Cerebellar nuclear complex (tissue), 1 donor: ENCODE measurements at places on chromosomes 1 and 21.

DNA sequence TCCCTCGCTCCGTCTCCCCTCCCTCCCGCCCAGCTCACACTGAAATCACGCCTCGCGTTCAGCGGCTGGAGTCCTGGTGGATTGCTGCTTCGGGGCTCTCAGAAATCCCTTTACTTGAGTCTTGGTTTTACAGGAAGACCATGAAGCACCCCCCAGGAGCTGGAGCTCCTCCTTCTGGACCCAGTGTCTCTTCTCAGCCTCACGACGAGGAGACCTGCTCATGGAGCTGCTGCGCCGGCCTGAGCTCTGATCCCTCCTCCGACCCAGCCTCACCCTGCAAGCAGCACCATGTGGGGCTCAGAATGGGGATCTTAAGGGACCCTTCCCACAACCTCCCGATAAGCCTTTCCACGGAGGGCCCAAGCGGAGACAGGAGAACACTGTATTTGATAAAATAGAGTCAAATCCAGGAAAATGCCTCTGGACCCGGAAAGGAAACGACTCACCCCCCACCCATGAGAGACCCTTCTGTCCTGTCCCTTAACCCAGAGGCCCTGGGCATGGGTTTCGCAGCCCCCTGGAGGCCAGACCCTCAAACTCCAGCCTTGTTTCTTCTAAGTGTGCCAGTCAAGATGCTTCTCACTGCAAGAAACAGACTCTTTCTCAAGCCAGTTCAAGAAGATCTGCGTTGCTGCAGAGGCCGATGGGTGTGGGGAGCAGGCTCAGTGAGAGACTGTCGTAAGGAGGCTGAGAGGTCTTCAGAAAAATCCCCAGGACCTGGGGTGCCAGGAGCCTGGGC, 26.1 kb downstream of the PDE9A start:
- DNase-seq = no peak

GRCh38 chr1:13587256-13588030, 3.8 kb downstream of the PDPN start:
- no peak for DNase-seq

- DNase-seq = no peak
Measured at GRCh38 chr1:212207822-212208520, 77.2 kb upstream of the PPP2R5A start.

DNA sequence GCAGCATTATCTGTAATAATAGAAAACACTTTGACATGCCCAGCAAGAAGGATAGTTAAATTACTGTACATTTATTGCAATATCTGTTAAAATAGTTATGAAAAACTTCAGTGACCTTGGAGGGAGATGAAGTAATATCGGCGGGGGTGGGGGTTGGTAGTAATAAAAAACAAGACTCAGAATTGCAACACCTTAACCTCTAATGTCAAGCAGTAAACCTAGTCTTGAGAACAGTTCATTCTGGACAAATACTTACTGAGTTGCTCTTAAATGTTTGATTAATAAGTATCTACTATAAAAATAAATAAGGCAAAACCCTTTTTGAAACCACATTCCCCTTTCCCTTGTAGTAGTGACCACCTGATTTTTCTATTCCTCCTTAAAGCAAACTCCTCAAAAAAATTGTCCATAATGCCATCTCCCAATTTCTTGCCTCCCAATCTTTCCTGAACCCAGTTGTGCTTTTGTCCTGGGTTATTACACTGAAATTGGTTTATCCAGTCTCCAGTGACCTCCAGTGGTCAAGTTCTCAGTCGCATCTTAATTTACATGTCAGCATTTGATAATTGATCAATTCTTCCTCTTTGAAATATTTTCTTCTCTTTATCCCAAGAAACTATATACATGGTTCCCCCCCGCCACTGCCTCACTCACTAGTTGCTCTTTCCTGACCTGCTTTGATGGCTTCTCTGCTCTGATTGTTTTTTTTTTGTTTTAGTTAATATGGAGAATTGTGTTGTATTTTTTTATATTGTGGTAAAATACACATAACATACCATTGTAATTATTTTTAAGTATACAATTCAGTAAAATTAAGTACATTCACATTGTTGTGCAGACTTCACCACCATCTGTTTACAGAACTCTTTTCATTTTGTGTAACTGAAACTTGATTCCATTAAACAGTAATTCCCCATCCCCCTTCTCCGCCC, 36.8 kb downstream of the RAP1A start:
- DNase-seq = no peak

- DNase-seq = no peak
Measured at GRCh38 chr1:89257041-89257440, 15.6 kb downstream of the GBP5 start.

DNA sequence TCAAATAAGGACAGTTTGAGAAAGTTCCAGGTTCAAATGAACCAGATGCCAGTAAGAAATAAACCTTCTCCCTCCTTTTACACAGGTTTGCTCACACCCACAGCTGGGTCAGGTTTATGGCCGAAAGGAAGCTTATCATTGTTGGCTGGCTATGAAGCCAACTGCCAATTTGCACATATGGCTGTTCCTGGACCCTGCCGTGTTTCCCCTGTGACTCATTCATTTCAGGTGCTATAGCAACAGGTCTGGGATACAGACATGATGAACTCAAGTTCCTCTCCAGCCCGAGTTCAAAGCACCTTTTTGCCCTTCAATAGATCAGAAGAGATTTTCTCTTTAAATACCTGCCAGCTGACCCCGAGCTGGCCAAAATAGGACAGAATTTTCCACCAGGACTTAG, 134.4 kb upstream of the SMYD2 start:
- DNase-seq = no peak

DNA sequence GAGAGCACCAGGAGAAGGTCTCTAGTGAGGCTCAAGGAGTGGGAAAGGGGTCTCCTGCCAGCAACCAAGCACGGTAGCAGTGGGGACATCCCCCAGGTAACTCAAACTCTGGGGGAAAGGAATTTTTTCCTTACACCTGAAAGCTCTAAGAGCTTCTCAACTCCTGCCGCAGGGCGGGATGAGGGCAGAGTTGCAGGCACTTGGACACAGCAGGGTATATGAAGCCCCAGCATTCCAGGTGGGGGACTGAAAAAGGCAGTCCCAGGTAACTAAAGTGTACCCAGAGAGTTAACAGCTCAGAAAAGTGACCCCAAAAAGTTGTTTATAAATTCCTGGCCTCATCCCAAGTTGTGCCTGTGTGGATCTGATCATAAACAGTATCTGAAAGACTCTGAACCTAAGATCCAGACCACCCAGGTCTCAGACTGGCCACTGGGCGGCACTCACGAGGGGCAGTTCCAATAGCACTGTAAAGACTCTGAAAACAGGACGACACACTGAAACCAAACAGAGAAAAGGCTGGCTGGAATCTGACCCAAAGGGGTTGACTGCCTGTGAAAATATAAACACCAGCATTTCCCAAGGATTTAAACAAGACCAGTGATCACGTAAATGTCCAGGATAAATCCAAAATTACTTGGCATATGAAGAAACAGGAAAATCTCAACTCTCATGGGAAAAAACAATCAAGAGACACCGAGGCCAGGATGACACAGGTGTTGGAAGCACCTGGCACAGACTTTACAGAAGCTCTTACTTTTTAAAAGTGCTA, 47.5 kb downstream of the HSF2BP start:
- DNase-seq = no peak

GRCh38 chr1:150846473-150847146, 29.8 kb downstream of the ARNT start:
- no peak for DNase-seq

- DNase-seq = no peak
Measured at GRCh38 chr1:22328331-22329147, 123.1 kb upstream of the ZBTB40 start.

- no peak for DNase-seq
Measured at GRCh38 chr1:217049721-217050120, 326.5 kb upstream of the ESRRG start.

DNA sequence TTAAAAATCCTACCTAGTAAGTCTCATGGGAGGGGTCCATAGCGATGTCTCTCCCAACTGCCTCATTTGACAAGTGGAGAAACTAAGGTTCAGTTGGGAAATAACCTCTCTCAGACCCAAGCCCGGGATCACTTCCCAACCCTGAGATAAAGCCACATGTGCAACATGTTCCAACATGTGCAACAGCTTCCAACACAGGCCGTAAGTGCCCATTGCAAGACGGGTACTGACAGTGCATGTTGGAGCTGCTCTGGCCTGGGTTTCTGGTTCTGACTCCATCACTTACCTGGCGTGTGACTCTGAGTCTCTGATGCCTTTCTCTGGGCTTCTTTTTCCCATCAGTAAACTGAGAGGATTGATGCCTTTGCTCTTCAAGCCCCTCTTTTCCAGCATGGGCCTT, 38.0 kb upstream of the FOXO6 start:
- DNase-seq = no peak

DNA sequence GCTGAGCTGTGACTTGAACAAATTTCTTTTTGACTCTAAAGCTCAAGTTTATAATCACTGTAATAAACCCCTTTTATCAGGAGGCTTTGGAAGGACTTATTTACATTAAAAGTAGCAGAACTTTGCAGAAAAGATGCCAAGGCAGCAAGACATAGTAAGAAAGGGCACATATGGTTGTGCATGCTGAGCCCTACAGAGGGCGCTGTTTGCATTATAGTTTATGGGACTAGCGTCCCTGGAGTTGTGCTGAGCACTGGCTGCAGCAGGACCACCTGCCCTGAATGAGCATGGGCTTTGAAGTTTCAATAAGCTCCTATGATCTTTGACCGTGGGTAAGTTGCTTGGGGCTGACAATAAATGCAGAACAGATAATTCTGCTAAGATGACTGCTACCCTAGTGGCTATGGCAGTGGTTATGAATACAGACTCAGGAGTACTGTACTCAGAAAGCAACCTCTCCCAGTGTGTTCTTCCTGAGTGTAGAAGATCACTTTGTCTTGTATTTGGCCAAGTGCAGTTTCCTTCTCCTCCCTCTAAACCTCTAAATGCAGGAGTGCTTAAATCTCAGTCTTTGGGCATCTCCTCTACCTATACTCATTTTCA, 45.4 kb upstream of the USP1 start:
- DNase-seq = no peak

- no peak for DNase-seq
Measured at GRCh38 chr1:37795340-37796125, 1.9 kb downstream of the MANEAL start.

DNA sequence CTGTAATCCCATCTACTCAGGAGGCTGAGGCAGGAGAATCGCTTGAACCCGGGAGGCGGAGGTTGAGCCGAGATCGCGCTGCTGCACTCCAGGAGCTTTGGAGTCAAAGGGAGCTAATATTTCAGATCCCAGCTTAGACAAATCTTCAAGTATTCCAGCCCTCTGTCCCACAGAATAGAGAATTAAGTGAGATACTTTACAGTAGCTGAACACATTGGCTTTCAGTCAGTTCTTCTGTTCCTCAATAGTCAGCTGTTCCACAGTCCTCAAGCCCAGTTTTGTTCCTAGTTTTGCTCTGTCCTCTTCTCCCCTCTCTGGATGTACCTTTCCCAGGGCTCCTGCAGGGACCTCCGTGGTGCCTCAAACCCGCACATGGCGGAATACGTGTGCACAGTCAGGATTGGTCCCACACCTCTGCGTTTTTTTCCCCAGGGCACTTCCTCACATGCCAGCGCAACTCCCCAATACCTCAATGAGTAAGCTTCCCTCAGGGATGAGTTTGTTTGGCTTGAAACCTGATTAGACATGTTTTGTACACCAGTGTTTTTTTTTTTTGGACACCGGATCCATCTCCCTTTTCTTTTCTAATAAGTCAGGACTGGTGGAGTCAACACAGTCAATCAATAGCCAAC, 1.2 kb downstream of the MFN2 start:
- no peak for DNase-seq

GRCh38 chr1:228920831-228921230, 185.6 kb downstream of the RHOU start:
- no peak for DNase-seq
